Activated CD4-positive, alpha-beta T cell treated with anti-CD3 and anti-CD28 coated beads for 36 hours (primary cell): ENCODE measurements at places on chromosomes 11 and 22. TPM values are rescaled to one million over a fixed set of nuclear protein-coding genes. Genes with fewer than 3 reads are reported as not detected.

Gene F2
- not detected for total RNA-seq

Gene P2RX6
- total RNA-seq, result 0.25 TPM

Gene IFITM10
- total RNA-seq, result 0.21 TPM

Gene OR52I1
- not detected for total RNA-seq

Gene ART1
- total RNA-seq, result not detected

- DNase-seq, result no peak
These were observed 150.8 kb upstream of the NTM start for GRCh38 chr11:131219646-131220045.

GRCh38 chr11:119300198-119300964 is 16.5 kb downstream of the MCAM start:
- no peak for DNase-seq

DNA sequence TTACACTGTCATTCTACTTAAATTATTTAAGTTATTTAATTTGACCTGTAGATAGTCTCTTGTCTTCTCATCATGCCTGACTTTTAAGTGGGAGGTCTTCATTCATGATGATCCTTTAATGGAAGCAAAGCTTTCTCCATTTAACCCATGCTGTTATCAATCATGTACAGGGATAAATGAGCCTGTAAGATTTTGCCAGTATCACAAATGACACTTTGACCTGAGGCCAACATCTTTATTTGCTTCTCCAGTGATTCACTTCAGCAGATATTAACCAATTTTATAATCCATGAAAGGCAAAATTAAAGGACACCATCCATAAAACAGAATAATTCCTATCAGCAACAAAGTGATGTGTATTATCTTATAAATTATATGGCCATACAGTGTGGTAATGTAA is 7.7 kb downstream of the CCDC73 start:
- no peak for DNase-seq

GRCh38 chr22:36790648-36791047 is 14.7 kb upstream of the IFT27 start:
- peak; percentile 77 for DNase-seq

DNA sequence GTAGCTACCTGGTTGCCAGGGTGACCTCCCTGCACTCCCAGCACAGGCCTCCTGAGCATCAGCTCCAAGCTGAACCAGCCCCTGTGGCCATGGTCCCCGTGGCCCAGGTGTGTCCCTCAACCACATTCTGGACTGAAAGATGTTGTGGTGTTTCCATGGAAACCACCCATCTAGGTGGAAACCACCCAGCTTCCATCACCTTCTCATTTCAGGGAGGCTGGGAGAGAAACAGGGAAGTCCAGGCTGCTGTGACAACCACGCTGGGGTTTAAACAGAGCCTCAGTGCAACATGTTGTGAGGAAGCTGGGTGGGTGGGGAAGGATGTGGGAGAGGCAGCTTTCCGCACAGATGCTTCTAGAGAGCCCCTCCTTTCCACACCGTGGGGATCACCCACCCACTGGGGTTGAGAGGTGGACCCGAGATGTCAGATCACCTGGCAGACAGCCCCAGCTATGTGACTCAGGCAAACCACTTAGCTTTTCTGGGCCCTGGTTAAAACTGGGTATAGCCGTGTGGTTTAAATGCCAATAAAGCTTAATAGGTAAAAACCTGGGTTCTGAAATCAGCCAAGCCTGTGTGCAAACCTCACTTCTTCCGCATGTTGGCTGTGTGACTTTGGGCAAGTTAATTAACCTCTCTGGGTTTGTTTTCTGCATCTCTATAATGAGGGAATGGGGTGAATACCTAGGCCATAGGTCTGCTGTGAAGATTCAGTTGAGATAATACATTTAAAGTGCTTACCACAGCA is 46.4 kb downstream of the CD82 start:
- peak; percentile 77 for DNase-seq

GRCh38 chr22:36578619-36579018 is 49.7 kb upstream of the EIF3D start:
- no peak for DNase-seq

GRCh38 chr11:114169821-114170220 is 110.3 kb downstream of the ZBTB16 start:
- no peak for DNase-seq

GRCh38 chr11:337711-338110 is 17.1 kb upstream of the IFITM3 start:
- DNase-seq, result no peak

DNA sequence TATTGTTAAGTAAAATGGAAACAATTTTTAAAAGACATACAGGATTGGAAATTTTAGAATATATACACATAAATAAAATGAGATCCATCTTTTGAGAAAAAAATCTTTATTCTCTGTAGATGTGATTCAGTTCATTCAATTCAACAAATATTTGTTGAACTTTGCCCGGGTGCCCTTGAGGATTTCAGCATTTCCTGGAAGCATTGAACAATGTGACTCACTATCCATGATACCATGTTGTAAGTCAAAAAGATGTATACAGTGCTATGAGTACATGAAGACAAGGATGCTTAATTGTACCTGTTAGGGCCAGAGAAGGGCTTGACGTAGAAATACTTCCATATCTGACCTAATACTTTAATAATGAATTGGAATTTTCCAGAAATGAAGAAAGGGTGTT is 353.7 kb downstream of the METTL15 start:
- no peak for DNase-seq
